Activated B cell treated with CpG ODN at 0.5 μM for 24 hours (primary cell): ENCODE measurements at places on chromosomes 4 and X.
A peak's percentile ranks its signal among the peaks of the same experiment; 100 is the strongest.

GRCh38 chrX:12686331-12686730 lies 104.9 kb upstream of the PRPS2 start:
- no peak for DNase-seq

DNA sequence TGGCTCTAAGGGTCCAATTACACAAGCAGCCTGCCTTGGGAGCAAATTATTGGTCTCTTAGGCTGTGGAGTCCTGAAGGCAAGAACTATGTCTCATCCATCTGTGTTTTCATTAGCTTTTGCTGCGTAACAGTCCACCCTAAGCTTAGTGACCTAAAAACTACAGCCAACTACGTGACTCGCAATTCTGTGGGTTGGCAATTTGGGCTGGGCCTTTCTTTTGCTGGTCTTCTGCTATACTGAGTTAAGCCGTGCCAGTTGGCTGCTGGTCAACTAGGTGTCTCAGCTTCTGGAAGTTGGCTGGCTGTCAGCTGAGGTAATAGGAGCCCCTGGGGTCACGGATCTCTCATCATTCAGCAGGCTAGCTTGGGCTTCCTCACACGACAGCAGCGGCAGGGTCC lies 205.6 kb upstream of the S100G start:
- no peak for DNase-seq

- no peak for DNase-seq
Measured at GRCh38 chrX:1397001-1397400, 5.1 kb upstream of the SLC25A6 start.

DNA sequence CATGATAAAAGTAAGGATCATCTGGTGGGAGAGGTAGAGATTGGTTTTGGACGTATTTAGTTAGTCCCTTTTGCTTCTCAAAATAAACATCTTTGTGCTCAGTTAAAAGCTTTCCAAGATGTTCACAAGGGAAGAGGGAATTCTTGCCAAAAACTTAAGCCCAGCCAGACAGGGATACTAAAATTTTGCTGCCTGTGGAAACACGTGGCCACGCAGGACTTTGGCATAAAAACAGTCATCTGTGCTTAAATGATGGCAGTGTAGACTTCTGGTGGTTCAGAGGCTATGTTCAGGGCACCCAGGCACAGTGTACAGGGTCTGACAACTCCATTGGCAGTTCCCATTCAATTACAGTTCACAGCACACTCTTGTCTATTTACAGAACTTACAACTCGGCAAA lies 93.2 kb upstream of the JADE1 start:
- no peak for DNase-seq

DNA sequence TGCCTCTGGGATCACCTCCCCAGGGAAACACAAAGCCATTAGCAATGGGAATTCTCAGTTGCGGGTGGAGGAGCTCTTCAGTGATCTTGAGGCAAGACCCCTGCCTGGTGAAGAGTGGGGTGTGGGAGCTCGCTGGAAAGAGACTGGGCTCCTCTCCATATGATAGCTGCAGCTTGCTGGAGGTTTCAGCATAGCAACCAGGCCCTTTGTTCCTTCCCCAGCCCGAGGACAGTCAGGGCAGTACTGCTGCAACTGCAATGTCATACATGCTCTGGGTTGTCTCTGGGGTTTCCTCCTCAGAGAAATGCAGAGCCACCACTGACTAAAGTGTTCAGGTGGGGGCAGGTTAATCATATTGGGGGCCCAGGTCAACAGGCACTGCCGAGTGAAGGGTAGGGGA lies 81.3 kb downstream of the ARHGAP24 start:
- DNase-seq: peak; percentile 32

- DNase-seq: no peak
Measured at GRCh38 chr4:82777857-82778525, 20.6 kb downstream of the SCD5 start.

DNA sequence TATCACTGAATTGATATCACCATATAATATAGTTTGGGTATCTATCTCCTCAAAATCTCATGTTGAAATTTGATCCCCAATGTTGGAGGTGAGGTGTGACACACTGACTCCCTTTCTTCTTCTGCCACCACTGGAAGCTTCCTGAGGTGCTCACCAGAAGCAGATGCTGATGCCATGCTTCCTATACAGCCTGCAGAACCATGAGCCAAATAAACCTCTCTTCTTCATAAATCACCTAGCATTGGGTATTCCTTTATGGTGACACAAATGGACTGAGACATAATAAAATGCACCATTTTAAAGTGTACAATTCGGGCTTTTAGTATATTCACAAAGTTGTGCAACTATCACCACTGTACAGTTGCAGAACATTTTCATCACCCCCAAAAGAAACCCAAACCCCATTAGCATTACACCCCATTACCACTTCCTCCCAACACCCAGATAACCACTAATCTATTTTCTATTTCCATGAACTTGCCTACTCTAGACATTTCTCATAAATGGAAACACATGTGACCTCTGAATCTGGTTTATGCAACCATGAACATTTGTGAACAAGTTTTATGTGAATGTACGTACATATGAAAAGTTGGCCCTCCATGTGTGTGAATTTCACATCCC lies 148.9 kb downstream of the OPHN1 start:
- no peak for DNase-seq

DNA sequence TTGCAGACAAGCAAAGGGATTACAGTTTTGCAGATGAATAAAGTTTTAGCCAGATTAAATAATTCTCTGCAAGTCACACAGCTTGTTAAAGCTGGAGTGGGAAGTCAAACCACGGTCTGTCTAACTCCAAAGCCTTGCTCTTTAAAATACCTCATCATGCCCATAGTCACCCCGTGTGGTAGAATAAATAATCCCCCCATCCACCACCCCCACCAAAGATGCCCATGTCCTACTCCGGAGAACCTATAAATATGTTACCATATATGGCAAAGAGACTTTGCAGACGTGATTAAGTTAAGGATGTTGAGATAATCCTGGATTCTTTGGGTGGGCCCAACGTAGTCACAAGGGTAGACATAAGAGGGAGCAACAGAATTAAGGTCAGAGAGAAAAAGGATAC lies 118.7 kb downstream of the BEND2 start:
- DNase-seq: no peak

- no peak for DNase-seq
Measured at GRCh38 chr4:146407257-146407656, 114.5 kb downstream of the SLC10A7 start.

DNA sequence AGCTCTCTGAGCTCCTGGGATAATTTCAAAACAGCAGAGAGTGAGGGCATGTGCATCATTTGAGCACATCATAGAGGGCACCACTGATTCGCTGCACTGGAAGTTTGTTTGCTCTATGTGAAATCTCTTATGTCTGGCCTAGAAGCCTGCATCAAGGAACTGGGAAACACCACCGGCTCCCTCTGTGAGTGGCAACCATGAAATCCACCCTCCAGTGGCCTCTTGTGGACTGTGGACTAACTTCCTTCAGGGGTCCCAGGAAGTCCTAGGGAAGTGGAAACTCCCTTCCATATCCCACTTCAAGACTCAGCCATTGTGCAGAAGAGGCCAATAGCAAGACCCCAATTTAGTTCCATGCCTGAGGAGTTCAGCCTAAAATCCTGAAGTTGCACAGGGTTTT lies 48.0 kb upstream of the IGFBP7 start:
- DNase-seq: no peak

DNA sequence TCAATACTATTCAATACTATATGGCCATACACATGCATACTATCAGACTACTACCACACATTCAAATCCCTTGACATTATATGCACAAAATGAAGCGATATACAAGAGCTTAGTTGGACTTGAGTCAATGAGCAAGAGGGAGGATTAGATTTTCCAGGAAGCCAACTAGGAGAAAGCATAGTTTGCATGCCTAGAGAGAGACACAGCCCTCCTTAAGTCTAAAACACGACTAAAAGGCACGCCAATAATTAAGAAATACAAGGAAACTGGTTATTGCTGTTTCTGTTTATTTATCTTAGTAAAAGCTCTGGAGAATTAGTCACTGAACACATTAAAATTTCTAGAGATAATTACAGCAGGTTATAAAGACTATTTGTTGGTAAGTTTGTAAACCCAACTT lies 21.8 kb downstream of the MBNL3 start:
- no peak for DNase-seq

DNA sequence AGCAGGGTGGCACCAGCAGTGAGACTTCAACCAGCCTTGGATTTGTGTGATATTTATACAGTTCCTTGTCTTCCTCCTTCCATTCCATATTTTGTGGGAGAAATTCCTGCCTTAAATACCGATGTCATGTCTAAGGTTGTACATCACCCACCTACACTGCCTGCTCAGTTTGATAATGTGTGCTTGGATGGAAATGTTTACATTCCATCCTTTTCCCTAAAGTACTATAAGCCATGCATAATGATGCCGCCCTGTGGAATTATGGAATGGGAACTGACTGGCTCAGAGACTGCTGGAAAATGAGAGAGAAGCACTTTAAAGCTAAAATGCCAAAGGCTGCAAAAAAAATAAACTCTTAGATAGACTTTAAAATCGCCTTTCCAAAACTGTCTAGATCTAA lies 11.3 kb upstream of the GLUD2 start:
- DNase-seq: no peak

DNA sequence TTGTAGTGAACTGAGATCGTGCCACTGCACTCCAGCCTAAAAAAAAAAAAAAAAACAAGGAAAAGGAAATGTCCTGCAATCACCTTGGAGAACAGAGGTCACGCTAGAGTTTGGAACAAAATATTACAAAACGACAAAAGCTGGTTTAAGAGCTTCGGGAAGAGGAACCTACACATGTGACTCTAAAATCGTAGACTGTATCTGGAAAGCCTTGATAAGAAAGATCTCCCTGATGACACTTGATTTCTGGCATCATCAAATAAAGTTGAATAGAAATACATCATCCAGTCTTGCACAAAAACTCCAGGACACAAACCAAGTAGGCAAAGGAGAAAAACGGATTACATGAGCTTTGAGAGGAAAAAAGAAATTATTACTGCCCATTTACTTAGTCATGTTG lies 31.1 kb upstream of the DOCK11 start:
- DNase-seq: no peak

DNA sequence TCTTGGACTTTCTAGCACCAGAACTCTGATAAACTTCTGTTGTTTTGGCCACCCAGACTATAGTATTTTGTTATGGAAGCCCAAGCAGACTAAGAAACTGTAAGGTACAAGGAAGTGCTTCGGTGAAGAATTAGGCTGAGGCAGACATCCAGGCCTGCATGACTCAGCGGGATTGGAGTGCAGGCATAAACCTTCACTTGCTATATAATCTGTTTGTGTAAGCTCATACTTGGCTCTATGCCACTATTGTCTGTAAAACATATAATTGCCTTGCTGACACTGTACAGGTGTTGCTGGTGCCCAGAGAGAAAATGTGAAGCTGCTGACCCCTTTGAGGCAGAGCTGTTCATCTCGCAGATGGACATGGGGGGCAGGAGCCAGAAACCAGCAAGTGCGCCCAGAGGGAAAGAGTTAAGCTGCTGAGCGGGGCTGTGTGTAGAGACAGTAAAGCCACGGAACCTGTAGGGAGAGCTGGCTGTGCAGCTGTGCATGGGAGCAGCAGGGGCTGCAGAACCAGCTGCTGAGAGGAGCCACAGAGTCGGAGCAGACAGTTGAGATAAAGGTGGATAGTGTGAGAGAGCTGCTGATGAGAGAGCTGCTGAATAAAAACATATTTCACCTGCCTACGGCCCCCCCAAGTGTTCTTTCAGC lies 96.2 kb downstream of the RBM46 start:
- no peak for DNase-seq

DNA sequence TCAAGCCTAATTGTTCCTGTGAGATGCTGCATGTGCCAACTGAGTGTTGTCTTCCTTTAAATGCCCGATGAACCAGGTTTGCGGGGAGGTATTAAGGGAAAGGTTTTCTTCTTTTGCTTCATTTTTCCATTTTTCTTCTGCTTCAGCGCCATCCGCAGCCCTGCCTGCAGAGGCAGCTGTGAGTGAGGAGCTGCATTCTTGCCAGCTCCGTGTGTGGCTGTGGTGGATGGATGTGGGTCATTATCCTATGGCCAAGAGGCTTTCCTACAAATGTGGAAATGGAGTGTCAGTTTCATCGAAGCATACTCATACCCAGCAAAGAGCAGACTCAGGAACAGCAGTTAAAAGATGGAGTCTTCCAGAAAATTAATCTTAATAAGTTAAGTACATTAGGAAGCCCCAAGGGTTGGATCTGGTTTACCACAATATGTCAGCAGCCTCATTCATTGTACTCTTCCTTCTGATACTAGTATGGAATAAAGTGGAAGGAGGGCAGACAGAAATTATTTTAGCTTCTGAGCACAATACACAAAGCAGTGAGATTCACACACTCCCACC lies 37.6 kb downstream of the TNIP3 start:
- DNase-seq: no peak

- no peak for DNase-seq
Measured at GRCh38 chr4:29079260-29079659, 1640.9 kb upstream of the PCDH7 start.

DNA sequence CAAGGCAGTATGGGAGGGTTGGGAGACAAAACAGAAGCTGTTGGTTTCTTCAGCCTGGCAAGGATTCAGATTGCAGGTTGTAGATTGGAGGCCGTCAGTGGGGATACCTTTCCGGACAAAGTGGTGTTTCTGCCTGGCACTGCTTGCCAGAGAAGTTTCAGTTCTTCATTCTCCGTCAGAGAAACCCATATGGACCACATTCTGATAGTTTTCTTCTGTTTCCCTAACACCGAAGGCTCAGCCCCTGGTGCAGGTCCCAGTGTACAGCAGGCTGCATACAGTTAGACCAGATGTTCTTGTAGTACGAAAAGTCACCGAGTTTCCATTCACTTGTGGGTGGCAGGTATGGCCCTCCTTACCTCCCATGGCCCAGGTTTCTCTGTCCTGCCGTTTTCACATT lies 107.3 kb downstream of the PTTG2 start:
- no peak for DNase-seq

GRCh38 chr4:125722009-125722408 lies 407.3 kb downstream of the FAT4 start:
- no peak for DNase-seq

GRCh38 chr4:145865274-145865941 lies 73.2 kb downstream of the ZNF827 start:
- no peak for DNase-seq

DNA sequence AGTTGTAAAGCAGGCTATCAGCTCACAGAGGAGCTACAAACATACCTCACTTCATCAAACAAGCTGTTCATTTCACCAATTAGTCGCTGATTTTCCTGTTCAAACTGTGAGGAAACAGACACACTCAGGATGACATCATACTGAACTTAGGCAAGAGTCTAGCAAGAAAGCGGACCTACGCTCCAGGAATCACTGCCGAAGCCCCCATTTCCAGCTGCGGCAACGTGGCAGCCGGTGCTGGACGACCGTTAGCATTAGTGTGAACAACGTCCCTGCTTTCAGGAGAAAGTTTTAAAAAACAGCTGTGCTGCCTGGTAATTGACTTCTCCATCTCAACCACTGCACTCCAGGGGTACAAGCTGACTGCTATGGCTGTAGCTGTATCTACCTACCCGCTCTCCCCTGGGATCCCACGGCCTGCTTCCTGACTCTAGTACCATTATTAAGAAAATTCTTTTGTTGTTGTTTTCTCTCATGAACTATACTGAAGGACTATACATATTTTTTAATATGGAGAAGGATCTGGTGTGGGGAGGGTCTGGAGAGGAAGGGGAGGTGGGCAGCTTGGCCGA lies 38.3 kb downstream of the NSG1 start:
- no peak for DNase-seq

- no peak for DNase-seq
Measured at GRCh38 chr4:53994382-53995102, 69.9 kb downstream of the CHIC2 start.

- no peak for DNase-seq
Measured at GRCh38 chr4:150135134-150135772, 57.0 kb downstream of the DCLK2 start.

- DNase-seq: no peak
Measured at GRCh38 chr4:42361456-42361855, 35.8 kb upstream of the SHISA3 start.

GRCh38 chr4:172411149-172411548 lies 597.9 kb downstream of the GALNTL6 start:
- no peak for DNase-seq
